ENCODE measurements at places on chromosomes 3 and 15. TPM values are rescaled to one million over a fixed set of nuclear protein-coding genes. Genes with fewer than 3 reads are reported as not detected.

- no peak for DNase-seq
These were observed 2.1 kb downstream of the ACVR2B start for GRCh38 chr3:38455639-38456430.

DNA sequence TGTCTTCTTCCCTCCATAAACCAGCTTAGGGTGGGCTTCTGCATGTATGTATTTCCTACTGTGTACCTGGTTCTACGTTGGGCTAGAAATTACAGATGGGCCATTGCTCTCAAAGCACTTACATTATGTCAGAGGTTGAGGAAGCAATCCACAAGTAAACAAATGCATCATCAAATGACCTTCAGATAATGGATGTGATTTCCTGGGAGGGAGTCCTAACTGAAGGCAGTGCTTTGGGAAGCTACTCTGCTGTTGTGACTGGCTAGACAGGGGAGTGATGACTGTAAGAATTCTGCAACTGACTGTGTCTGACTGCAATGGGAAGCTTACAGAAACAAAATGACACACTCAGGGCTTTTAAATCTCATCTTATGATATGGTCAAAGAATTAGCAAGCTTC lies 71.0 kb upstream of the PRR23E start:
- no peak for DNase-seq

- no peak for DNase-seq
These were observed 24.1 kb upstream of the SERPINI2 start for GRCh38 chr3:167497903-167498302.

- no peak for DNase-seq
These were observed 31.4 kb downstream of the ASB14 start for GRCh38 chr3:57261119-57261518.

DNA sequence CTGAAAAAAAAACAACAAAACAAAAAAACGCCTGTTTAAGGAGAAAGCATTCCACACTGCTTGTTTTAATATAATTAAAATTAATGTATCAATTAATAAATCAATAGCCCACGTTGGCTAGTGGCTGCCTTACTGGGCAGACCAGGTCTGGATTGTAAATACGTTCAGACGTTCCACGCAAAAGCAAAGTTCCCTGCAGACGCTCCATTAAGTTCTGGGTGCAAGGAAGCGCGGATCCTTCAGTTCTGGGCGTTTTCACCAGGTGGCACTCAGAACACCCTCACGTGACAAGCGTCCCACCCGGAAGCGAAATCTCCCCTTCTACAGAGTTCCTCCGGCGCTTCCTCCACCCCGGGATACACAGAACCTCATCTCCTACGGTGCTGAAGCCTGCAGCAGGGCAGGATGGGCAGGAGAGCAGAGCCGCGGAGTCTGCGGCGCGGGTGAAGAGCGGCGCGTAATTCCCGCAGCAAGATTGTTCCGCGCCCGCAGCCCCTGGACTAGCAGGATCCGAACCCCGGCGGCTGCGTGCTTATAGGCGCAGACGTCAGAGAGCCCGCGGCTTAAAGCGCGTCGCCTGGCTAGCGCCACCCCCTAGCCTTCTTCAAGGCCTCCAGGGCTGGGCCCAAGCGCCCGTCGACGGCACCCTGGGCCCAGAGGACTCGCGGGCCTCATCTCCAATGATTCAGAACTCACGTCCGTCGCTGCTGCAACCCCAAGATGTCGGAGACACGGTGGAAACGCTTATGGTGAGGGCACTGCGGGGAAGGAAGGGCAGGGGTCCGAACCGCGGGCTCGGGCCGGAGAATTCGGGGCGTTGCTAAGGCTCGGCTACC lies at the start of gene SLC25A38:
Gene SLC25A38 (plus strand): TSS at position 326 of the 836 bp plus-strand sequence. CDS start 355 bp downstream, at position 681.
- DNase-seq: peak; percentile 80

DNA sequence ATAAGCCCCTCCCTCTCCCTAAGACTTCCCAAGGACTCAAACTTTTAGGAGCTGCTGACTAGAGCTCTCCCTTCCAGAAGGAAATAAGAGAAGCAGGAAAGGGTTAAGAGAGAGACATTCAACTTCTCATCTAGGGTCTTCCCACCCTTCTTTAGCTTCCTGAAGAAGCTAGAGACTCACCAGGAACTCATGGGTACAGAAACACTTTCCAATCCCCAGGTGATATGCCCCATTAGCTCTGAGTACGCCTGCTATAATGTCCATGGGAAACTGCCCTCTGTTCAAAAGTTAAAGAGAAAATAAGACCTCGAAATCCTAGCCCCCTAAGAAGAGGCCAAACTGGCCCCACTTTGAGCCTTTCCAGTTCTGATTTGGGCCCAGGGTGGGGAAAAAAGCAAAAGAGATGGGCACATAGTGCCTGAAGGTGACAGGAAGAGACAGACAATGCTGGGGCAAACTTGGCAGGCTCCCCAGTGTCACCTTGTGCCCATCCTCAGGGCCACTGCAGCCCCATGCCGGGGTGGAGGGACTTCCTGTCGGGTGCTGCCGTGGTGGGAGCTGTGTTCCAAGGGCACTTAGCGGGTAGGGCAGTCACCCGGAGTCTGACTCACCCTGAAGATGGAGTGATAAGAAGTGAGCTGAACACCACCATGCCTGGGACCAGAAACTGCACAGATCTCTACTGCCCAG lies 29.5 kb downstream of the CCDC12 start:
- no peak for DNase-seq

The CFAP100 gene
- polyA plus RNA-seq: 1.7 TPM

DNA sequence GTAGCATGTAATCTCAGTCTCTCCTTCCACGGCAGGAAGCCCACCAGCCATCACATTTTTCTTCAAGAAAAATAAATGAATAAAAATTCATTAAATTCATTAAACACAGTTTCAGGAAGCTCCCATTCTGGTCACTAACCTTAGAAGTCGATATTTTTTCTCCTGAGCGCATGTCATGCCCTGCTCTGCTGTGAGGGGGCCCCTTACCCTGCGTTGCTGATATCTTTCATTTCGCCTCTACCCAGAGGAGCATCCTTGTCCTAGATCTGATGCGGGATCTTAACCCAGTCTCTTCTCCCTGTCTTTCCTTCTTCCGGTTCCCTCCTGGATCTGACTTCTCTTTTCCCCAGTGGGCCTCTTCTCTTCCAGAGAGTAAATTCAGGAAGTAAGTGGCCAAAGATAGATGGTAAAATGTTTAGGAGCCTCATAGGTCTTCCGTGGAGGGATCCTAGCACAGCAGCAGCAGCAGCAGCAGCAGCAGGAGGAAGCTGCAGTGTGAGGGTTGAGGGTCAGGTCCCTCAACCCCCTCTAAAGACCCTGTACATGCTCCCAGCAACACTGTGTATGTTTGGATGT lies 1.4 kb upstream of the ILDR1 start:
- no peak for DNase-seq

The GPR15 gene
- polyA plus RNA-seq: not detected

The SLC9C1 gene
- 1.2 TPM for polyA plus RNA-seq

The SETD2 gene
- 79.8 TPM for polyA plus RNA-seq

- no peak for DNase-seq
These were observed 16.6 kb downstream of the TEX264 start for GRCh38 chr3:51687431-51688205.

GRCh38 chr3:127886231-127886955 lies 28.6 kb upstream of the KBTBD12 start:
- DNase-seq: peak; percentile 50

DNA sequence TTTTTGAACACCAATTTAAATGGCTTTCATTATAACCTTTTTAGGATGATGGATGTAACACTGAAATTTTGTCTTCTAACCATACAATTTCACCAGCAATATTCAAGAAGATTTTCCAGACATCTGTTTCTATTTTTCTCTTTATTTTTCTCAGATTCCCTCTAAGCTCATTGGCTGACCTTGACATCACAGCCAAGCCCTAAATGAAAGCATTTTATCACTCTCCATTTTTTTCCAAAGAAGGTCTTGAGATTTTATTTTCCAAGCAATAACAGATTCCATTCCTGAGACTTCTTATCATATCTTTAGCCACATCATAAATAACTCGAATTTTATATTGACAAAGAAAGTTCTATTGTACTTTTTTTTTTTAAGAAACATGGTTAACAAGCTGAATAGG lies 392.6 kb upstream of the THBS1 start:
- no peak for DNase-seq

The CCK gene
- polyA plus RNA-seq: not detected

- no peak for DNase-seq
These were observed 19.1 kb downstream of the CRABP1 start for GRCh38 chr15:78359041-78359808.

- DNase-seq: no peak
These were observed 74.7 kb downstream of the SEC22A start for GRCh38 chr3:123276346-123277006.

The CCR4 gene
- polyA plus RNA-seq: 0.18 TPM

The PTPRG gene
- polyA plus RNA-seq: 95.1 TPM

DNA sequence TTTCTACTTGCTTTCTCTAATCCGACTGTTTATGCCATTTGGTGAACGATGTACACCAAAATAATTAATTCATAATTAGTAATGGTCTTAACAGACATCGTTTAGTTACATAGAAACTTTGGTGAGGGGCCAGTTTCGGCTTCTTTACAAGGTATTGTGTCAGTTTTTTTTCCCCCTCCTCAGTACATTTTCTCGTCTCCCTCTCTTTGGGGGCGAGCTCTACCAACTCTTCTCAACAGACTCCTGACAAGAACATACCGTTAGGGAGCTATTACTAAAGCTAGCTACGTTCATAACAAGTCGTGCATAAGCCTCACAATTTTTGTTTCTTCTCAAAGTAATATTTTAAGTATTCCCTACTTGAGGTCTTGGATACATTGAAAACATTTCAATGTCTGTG lies 1.4 kb downstream of the U2SURP start:
- DNase-seq: no peak

The ZMYND10 gene
- polyA plus RNA-seq: 4.2 TPM
